Left cardiac atrium (tissue), 4 donors: ENCODE measurements at places on chromosomes 5 and 9. TPM values are rescaled to one million over a fixed set of nuclear protein-coding genes. Genes with fewer than 3 reads are reported as not detected.

The LCN15 gene
- total RNA-seq = 1.1 TPM

The GABRB2 gene
- 1.4 TPM for total RNA-seq

GRCh38 chr9:137156567-137157375, 13.1 kb downstream of the LRRC26 start:
- peak; percentile 56 for DNase-seq

The UBE2D2 gene
- total RNA-seq = 133 TPM

GRCh38 chr5:62369039-62369438, 34.7 kb downstream of the DIMT1 start:
- no peak for DNase-seq

The IL3 gene
- not detected for total RNA-seq

The CDO1 gene
- total RNA-seq = 41.4 TPM

GRCh38 chr5:144815131-144815530, 644.5 kb downstream of the KCTD16 start:
- no peak for DNase-seq

- DNase-seq = no peak
Observed at GRCh38 chr5:171614971-171615653, 170.5 kb upstream of the SMIM23 start.

The FRRS1L gene
- 5.7 TPM for total RNA-seq

The GPR107 gene
- 27.6 TPM for total RNA-seq

GRCh38 chr9:13990331-13990730, 323.6 kb downstream of the NFIB start:
- no peak for DNase-seq

DNA sequence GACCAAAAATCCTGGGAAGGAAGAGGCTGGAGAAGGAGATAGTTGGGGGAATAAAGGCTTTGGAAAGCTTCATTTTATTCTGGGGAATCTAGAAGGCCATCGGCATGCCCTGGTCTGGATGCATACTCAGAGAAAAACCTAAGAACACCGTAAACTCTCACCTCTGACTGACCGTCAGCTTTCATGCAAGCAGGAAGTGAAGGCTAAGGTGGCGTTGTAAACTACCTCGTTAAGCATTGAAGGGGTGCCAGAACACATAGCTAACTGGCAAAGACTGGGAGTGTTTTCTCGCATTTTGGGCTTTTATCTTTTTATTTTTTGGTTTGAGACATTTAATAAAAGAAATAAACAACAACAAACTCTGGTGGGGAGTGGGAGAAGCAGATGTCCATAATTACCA, 2.6 kb upstream of the SLC38A9 start:
- no peak for DNase-seq

DNA sequence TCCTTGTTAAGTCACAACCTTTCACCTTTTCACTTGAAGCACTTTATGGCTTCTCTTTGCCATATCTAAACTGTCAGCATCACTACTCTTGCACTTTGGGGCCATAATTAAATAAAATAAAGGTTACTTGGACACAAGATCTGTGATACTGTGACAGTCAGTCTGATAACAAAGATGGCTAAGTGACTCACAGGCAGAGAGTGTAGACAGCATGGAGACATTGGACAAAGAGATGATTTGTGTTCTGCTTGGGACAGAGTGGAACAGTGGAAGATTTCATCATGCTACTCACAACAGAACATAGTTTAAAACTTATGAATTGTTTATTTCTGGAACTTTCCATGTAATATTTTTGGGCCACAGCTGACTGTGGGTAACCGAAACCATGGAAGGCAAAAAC, 81.7 kb upstream of the SMC5 start:
- DNase-seq = no peak

The NTRK2 gene
- 20.6 TPM for total RNA-seq

DNA sequence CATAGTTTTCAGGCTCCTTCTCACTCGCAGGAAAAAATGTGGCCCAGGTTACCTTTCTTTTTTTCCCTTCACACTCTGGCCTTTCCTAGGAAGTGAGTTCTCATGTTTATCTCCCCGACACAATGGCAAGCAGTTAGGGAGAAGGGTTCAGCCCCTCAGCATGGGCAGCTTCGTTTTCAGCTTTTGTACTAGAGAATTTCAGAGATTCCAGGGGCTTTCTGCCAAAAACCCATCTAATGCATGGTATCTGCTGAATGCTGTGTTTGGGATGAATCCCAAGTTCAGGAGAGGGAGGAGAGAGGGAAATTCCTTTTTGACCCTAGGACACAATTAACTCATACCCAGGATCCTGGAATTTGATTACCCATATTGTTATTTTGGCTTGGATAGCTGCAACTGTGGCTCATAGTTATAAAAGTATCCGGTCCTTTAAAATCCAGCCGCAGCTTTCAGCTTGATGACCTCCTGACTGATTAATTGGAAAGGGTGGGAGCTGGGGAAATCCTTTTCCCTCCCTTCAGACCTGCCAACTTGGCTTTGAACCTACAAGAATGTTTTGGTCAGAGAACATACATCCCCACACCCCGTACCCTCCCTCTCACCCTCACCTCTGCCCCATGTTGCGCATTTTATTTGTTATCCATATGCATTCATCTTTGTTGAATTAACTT, 78.4 kb downstream of the TMEM252 start:
- peak; percentile 25 for DNase-seq
